Hepatic stellate cell (primary cell): ENCODE measurements at places on chromosomes 3 and 15.

- DNase-seq = no peak
Measured at GRCh38 chr3:166993015-166993630, 387.0 kb downstream of the ZBBX start.

- peak; percentile 71 for DNase-seq
Measured at GRCh38 chr3:129605922-129606635, 397 bp downstream of the PLXND1 start.

DNA sequence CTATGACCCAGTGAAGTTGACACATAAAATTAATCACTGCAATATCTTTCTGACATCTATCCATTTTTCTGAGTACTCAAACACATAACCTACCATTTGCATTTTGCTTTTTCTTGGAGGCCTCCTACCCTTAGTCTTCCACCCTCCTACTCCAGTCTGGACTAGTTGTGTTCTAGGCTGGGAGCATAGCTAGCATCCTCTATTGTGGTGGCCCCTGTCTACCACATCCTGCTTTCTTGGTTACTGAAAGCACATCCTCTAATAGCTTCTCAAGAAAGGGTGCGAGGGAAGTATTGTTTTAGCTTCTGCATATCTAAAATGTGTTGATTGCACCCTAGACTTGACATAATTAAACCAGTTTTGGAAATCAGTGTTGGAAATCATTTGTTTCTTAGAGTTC, 176.5 kb downstream of the THSD4 start:
- no peak for DNase-seq

GRCh38 chr3:119352034-119352609, 57.9 kb downstream of the ARHGAP31 start:
- DNase-seq = no peak

DNA sequence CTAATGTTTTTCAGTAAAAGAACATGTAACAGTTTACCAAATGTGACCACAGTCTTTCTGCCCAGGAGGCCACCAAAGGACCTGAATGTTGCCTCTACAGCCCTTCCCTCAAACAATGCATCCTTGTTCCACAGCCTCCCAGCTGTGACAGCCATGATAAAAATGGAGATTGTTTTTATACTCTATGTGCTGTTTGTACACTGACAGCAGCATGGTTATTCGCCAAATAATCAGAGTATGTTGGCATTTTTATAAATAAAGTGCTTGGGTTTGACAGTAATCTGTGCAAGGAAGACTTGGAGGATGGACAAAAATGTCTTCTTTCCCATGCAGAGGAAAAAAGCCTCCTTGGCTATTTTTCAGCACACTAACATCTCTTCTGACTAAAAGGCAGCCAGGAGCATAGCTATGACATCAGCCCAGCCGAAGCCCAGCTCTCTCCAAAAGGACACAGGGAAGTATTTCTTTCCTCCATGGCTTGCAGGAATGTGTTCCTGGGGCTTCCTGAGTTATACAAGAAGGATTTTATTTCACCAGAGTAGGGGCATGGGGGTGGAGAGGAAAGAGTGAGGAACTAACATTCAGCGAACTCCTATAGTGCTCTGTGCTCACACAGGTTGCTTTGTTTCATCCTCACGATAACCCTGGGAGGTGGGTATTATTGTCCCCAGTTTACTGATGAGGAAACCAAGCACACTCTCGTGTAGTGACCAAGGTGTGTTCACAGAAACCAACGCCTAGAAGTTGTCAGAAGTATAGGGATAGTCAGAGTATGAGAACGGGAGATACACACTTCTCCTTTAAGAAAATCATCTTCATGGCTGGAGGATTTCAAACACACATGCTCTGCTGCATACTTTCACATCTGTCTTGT, 339.7 kb downstream of the MECOM start:
- DNase-seq = no peak

- DNase-seq = no peak
Measured at GRCh38 chr3:128182656-128183055, 29.4 kb downstream of the EEFSEC start.

DNA sequence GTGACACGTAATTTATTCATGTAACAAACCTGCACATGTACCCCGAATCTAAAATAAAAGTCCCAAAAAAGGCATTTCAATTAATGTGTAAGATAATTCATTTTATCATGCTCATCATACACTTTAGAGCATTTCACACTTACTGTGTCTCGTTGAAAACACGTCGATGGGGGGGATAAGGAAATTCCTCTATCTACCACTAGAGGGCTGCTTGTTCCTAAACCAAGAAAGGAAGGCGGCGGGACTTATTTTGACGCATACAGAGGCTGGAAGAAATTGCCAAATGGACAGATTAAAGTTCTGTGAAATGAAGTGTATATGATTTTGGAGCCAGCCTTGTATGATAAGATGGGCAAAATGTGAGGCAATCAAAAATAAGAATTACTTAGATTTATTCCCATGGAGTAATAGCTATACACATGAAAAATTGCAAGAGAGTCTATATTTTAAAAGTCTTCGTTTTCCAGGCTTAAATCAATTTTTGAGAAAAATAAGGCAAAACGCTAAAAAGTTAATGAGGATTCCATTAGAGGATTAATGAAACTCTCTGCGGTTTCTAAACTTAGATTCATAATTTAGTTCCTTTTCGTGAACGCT, 346.8 kb downstream of the CNTN3 start:
- DNase-seq = peak; percentile 4

GRCh38 chr3:139449566-139449965, 26.8 kb downstream of the RBP2 start:
- DNase-seq = no peak

GRCh38 chr3:57998366-57999283, 9.6 kb upstream of the FLNB start:
- no peak for DNase-seq

DNA sequence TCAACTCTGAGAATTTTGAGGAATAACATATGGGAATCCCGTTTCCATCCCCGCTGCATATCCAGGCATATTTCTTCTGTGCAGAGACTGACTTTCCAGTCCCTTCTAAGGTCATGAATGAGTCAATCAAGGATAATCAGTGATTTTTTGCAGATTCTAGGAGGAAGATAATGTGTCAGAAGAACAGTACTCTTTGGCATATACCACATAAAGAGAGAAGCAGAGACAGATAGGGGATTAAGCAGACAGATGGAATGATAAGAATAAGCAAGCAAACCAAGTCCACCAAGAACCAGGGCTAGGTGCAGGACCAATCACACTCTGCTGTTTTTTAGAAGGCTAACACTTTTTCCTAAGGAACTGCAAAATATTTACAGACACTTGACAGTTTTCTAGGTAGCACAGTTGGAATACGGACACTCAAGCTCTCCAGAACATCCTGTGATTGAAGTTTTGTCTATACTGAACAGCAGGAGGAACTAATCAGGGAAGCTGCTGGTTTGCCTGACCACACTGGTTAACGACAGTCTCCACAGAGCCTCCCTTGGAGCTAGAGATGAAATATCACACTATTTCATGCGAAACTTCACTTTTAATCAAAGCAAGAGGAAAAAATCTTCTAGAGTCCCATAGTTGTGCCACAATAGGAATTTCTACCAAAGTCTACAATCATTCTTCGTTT, 450.0 kb upstream of the KCNMB2 start:
- DNase-seq = no peak

- no peak for DNase-seq
Measured at GRCh38 chr3:112134335-112135124, 1.5 kb upstream of the GCSAM start.

DNA sequence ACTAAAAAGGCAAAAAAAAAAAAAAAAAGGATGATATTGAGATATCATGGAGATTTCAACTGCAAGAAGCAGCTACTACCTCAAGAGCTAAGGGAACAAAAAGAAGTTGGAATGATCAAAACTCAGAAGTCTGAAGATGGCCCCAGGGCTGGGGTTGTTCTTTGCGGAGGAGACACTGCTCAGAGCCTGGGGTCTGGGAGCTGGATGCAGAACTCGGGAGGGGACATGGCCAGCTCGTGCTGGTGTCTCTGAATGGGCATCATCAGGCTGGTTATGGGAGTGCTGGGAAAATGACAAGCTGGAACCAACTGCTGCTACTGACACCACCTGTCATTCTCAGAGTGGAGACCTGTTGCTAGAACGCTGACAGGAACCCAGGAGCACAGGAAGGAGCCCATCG, 14.2 kb upstream of the ADIPOQ start:
- DNase-seq = no peak

GRCh38 chr3:52017586-52017985, 21.9 kb upstream of the RPL29 start:
- DNase-seq = no peak

DNA sequence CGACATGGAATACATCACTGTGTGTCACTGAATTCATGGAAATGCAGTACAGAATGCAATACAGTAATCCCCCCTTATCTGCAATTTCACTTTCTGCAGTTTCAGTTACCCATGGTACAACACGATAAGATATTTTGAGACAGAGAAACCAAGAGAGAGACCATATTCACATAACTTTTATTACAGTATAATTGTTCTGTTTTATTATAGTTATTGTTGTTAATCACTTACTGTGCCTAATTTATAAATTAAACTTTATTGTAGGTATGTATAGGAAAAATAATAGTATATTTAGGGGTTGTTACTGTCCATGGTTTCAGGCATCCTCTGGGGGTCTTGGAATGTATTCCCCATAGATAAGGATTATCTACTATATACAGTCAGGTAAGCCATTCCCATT, 61.8 kb downstream of the MBNL1 start:
- no peak for DNase-seq

DNA sequence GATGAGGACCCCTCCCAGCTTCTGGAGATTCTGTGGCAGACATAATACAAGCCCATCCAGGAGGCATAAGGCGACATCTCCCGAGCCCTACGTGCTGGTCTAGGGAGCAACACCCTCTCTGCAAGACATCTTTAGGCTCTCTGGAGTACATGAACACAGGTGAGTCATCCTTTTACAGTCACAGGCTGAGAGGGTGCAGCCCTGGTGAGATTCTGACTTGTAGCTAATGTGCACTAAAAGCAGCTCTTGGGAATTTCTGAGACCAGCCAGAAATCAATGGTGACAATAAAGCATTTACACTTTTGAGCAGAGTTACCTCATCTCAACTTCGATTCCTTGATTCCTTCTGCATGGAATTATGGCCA, 131.1 kb downstream of the XXYLT1 start:
- no peak for DNase-seq

DNA sequence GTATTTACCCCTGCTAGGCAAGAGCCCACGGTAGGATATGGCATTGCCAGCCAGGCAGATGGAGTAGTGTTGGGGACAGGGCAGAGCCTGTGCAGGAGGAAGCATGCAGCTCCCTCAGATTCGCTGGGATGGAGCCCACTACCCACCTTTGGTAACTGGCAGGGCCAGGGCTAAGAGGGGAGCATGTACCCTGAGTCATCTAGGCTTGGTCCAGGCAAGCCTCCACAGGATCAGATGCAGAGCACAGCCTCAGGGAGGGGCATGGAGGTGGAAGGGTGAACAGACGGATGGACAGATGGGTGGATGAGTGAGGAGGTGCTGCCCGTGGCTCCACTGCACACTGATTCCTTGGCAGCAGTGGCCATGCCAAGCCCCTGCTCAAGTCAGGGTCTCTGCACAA, 33.0 kb downstream of the IL20RB start:
- DNase-seq = no peak

DNA sequence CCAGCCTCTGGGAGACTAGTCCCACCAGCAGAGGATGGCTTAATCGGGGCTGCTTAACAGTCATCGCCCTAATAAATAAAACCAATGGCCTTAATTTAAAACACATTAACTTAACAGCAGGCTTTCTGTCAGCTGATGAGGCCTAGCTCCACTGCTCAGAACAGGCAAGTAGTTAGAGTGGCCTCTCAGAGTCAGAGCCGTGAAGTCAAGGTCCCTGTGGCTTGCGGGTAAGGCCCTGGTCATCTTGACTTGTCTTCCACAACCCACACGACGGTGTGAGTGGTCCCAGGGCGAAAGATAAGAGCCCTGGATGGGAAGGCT, 11.8 kb downstream of the XXYLT1 start:
- DNase-seq = no peak

DNA sequence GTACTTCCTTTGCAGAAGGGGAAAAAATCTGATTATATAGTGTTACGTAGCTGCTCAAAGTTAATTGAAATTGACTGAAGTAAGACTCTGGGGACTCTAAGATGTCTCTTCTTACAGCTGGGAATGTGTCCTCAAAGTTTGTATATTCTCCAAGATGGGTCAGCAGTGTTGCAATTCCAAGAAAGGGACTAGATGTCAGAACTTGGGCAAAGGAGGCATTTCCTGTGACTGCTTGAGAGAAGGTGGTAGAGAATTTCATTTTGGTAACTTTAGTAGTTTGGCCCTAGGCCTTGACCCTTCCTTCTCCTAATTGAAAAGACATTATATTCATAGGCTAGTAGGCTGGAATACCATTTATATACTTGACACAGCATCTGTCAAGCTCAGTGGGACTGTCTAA, 33.9 kb downstream of the PTPRG start:
- no peak for DNase-seq

DNA sequence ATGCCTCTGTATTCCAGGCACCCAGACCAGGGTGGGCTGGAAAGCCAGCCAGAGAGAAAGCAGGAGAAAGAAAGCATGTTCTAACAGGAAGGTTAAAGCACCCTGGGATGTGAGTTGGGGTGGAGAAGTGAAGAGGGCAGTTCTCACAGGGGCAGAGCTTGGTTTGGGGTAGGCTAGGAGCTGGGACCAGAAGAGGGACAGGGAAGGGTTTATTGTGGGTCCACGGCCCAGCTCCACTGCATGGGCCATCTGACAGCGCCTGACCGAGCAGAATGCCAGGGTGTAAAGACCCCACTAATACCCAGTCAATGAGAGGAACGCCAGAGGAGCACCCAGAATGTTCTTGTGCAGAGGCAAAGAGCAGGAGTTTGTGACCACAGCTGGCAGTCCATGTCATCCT, 27.1 kb upstream of the MAGEF1 start:
- no peak for DNase-seq

DNA sequence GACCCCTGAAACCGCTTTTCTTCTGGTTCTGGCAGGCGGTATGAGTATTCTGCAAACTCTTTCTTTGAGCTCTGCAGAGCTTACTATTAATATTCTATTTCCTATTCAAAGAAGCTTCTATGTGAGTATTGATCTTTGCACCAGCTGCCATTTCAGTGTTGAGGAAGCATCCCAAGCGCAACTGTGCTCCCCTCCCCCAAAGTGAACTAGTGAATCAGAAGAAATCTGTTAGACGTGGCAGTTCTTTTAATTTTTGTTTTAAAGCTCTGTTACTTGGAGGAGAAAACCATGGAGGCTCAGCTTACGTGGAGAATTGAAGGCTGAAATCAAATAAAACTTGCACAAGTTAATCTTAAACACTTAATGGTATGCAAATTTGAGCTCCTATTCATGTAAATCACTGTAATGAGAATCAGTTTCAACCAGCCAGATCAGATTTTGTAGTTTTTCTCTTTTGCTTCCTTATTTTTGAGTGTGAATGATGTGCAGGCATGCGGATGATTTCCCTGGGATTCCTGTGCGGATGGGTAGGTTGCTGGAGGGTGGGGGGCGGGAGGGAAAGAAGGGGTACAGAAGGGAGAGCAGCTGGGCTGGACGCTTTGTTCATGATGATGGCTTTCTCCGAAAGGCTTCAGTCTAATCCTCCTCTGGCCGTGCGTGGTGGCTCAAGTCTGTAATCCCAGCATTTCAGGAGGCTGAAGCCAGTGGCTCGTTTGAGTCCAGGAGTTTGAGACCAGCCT, 16.1 kb upstream of the AGBL1 start:
- DNase-seq = no peak

- no peak for DNase-seq
Measured at GRCh38 chr15:61481886-61482285, 252.8 kb upstream of the RORA start.

GRCh38 chr3:118907909-118908308, 126.7 kb downstream of the IGSF11 start:
- DNase-seq = no peak
